Thoracic aorta (tissue), 2 donors: ENCODE measurements at places on chromosomes 12 and 14. TPM values are rescaled to one million over a fixed set of nuclear protein-coding genes. Genes with fewer than 3 reads are reported as not detected.

DNA sequence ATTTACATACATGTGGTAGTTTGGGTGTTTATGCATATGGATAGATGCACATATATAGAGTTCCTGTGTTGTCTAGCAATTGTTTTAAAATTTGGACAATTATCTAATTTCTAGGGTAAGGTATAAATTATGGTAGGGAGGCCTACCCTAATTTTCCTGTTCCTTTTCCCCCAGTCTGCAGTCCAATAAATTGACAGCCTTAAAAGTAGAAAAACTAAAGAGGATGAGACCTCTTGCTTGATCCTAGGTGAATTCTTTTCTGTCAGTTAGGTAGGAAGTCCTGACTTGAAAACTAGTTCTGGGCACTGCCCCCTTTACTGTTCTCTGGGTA, 2.1 kb upstream of the CDKN1B start:
- no peak for DNase-seq

GRCh38 chr12:126385785-126386184, 1320.5 kb downstream of the AACS start:
- no peak for DNase-seq

DNA sequence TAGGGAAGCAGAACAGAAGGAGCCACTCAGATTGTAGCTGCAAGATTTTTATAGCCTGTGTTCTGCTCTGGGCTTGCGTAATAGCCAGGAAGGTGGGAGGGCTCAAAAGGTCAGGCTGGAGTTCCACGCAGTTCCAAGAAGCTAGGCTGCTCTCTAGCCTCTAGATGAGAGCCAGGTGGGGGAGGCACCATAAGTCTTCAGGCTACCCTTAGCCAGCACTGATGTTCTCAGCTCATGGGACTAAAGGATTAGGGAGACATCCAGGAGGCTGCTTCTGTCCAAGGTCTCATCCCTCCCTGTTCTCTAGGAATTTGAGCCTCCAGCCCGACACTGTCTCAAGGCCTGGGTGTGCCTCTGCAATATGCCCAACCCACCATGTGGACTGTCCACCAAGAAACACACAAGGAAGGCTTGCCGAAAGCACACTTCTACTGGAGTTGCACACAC, 1.7 kb downstream of the LMBR1L start:
- no peak for DNase-seq

DNA sequence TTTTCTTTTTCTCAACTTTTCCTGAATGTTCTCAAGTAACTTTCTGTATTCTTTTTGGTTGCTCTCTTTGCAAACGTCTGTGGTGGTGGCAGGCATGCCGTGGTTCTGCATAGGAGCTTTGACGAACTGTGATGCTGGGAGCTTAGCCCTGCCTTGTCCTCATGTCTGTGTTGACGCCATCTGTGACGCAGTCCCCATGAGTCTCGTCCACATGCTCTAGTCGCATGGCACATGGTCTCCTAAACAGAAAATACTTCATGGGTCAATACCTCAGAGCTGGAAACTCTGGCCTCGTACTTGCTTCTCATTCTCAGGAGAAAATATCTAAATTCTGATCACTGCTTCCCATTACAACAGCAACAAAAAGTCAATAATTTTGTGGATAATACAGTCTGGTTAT, 50.3 kb upstream of the DYNC1H1 start:
- DNase-seq: no peak

GRCh38 chr12:24359418-24359817, 409.9 kb upstream of the SOX5 start:
- DNase-seq: no peak

- no peak for DNase-seq
These were observed 5.3 kb downstream of the ASB2 start for GRCh38 chr14:93970965-93971634.

GRCh38 chr14:100587763-100588411, 670 bp upstream of the BEGAIN start:
- DNase-seq: no peak

GRCh38 chr12:32534698-32535097, 135.3 kb downstream of the FGD4 start:
- no peak for DNase-seq

DNA sequence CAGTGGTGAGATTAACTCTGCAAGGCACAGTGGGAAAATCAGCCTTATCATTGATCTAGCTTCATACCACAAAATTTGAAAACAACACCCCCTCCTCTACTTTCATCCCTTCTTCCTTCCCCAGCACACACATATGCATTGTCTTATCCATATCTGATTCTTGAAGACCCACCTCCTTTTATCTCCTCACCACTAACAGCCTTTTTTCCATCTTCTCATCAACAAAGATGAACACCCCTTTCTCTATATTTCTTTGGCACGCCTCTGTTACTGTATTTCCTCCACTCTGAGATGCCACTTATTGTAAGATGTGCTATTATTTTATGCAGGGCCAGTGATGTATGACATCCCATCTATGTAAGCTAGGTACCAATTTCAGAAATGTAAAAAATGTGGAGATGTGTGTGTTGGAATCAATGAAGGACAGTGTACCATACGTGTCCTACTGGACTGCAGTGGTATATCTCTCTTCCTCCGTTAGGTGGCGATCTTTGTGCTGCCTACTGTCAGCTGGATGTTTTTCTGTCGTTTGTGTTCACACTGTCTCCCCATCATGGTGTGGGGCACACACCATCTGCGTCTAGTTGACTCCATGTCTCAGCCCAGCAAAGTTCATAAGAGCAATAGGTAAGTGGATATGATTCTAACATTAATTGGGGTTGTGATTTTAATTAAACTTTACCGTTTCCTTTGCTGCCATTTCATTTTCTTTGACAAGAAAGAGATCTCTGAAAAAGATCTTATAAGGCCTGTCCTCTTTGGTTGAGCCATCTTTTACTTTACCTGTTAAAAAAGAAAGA, 24.0 kb downstream of the CCDC38 start:
- no peak for DNase-seq

DNA sequence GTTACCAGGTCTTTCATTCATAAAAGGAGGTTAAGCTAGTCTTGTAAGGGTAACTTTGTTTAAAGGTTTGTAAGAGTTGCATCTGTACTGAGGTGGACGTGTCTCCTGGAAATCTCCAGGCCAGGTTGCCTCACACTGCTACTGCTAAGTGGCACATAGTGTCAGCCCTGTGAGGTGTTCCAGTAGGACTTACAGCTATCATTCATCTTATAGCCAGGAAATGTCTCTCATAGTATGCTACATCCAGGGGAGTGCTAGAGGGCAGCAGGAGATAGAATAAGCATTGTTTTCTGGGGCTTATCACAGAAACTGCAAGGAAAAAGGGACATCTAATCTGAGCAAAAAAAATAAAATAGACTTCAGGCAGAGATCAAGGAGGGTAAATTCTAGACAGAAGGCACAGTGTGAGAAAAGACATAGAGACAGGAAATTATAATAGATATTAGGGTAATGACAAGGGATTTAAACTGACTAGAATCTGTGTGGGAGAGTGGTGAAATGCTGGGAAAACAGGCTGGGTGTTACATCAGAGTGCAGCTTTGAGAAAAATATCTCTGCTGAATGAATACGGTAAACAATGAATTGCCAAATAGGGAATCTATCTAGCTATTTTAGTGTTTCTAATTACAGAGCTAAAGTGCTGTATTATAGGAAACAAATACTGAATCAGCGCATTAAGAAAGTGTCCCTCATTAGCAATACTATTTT, 205.1 kb upstream of the ABCD2 start:
- DNase-seq: no peak

TPPP2 gene
- total RNA-seq: not detected

EPYC gene
- total RNA-seq: not detected

FAM186B gene
- total RNA-seq: 0.42 TPM

RASAL1 gene
- total RNA-seq: 2.0 TPM

CLEC4A gene
- 4.2 TPM for total RNA-seq

VWF gene
- total RNA-seq: 164 TPM
